DND-41 (cell line): ENCODE measurements at places on chromosomes 7 and 10.

DNA sequence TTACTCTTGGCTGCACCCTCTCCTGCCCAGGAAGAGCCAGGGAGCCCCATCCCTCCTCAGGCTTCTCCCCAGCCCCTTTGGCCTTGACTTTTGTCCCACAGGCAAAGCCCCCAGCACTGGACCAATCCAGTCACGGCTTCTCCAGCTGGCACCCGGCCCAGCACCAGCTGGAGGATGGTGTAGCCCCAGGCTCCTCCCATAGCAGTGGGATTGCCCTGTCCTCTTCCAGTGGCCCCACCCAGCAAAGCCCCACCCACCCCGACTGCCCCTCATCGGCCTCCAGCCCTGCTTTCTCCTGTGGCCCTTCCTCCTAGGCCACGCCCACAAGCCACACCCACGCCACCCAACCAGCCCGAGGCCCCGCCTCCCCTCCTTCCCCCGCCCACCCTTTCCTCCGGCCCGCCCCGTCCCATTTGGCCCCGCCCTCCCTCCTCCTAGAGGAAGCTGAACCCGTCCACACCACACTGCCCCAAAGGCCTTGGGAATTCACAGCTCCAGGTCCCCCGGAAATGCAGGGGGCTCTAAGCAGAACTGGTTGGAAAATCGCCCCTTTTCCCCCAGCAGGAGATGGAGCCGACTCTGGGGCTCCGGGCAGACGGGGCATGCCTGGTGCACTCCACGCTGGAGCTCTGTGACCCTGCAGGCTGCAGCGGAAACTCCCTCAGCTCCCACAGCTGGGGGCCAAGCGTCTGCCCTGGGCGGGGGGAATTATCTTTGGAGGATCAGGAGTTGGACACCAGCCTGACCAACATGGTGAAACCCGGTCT lies 25.2 kb downstream of the GET4 start:
- peak; percentile 63 for DNase-seq

DNA sequence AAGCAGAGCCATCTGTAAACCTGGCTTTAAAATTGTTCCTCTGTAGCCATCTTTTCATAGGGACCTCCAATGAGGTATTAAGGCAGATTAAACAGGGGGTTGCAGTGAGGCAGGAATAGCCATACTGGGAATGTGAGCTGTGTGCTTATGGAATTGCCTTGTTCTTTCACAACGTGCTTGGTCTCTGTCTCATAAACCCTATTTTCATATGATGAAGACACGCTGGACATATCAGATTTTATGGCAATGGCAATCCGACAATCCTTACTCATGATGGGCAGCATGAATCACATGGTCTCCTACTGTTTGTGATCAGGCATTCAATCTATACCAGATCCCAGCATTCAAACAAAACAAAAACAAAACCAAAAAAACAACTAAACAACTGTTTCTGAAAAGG lies 418.9 kb upstream of the NRP1 start:
- DNase-seq, result no peak

GRCh38 chr7:33933611-33934281 lies 28.4 kb downstream of the BMPER start:
- no peak for DNase-seq

GRCh38 chr10:131640045-131640644 lies 260.7 kb upstream of the PPP2R2D start:
- DNase-seq, result no peak

GRCh38 chr10:131841661-131842139 lies 59.1 kb upstream of the PPP2R2D start:
- no peak for DNase-seq
